Neural progenitor cell (in vitro differentiated cells): ENCODE measurements at places on chromosomes 1 and 21.

GRCh38 chr1:181556631-181557030, 73.3 kb downstream of the CACNA1E start:
- no peak for DNase-seq

DNA sequence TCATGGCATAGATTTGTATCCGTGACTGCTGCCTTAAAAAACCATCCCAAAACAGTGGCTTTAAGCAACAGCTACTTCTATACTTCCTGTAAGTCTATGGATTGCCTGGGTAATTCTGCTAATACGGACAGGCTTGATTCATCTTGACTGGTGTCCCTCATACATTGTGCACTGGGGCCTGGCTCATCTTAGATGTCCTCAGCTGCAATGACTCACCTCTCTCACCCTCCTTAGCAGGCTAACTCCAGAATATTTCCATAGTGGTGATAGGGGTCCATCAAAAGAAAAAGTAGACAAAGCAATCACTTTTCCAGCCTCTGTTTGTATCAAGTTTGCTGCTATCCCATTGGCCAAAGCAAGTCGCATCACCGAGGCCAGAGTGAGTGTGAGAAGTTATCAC, 409.1 kb upstream of the KAZN start:
- DNase-seq = no peak

DNA sequence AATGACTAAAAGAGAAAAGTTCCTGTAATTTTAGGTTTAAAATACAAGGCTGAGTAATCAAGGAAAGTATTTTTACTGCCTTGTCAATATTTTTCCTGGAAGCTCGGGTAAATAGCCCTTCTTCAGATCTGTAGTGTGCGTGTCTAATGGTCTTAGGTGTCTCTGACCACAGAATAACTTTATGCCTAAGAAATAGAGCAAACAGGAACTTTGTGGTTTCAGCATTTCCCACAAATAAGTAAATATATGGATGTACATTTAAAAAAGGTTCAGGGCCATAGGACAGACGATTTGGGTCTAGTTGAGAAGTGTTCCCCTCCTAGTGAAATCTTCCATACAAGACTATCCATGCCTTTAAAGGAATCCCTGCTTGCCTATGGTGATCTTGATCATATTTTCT, 107.0 kb downstream of the ZC3H11B start:
- DNase-seq = no peak

DNA sequence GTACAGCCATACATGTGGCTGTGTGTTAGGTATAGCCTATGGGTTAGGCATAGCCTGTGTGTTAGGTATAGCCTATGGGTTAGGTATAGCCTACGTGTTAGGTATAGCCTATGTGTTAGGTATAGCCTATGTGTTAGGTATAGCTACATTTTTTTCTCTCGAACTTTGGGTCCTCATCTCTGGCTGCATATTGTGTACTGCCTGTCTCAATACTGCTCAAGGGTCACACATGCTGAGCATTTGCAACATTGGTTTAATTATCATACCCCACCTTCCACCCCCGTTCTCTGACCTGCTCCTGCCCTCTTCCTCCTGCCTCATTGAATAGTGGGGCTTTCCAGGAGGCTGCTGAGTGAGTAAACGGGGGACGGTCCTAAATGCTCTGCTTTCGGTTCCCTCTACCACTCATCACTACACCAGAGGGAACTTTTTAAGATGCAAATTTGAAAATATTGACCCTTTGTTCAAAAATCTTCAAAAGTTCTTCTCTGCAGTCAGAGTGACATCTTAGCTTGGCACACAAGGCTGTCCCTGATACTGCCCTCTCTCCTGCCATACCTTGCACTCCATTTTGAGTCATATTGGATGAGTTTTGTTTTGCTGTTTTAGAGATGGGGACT, 17.8 kb downstream of the OR2B11 start:
- no peak for DNase-seq

- no peak for DNase-seq
Observed at GRCh38 chr1:221350091-221350490, 391.8 kb downstream of the DUSP10 start.

DNA sequence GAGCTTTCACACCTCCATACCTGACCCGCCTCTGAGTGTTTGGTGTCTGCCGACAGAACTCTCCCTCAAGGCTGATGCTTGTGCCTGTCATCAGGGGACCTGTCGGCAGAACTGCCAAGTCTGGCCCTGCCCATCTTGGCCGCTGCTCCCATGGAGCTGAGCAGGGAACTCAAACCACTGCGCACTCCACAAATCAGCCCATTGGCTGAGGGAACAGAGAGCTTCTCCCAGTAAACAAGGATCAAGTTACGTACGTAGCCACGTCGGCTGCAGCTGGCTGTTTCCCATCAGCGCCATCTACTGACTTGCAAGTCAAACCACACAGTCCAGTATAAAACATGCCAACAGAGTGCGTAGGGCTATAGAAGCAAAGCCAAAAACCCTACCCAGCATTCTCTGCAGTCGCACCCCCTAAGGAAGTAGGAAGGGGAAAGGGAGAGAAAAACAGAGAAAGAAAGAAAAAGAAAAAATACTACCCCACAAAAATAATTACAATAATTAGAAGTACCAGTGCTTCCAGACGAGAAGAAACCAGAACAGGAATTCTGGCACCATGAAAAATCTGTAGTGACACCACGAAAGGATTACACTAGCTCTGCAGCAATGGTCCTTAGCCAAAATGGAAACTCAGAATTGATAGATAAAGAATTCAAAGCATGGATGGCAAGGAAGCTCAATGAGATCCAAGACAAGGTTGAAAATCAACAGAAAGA, 13.1 kb downstream of the KRTAP13-1 start:
- DNase-seq = peak; percentile 89
